ENCODE measurements at places on chromosomes 13 and 19. TPM values are rescaled to one million over a fixed set of nuclear protein-coding genes. Genes with fewer than 3 reads are reported as not detected.

The SERPINE3 gene
- not detected for total RNA-seq

DNA sequence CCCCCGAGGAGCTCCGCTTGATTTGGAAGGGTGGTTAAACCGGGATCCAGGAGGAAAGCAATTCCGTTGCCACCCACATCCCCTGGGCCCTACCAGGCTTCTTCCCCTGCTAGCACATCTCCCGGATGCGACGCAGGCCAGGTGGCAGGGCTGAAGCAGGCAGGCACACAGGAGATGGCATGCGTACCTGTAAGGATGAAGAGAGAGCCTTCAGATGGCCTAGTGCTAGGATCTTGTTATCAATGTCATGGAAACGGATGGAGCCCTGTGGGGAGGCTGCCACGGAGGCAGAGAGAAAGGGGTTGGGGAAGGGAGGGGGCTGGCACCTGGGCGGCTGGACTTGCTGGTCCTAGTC lies 8.5 kb upstream of the SOX1 start:
- DNase-seq, result no peak

DNA sequence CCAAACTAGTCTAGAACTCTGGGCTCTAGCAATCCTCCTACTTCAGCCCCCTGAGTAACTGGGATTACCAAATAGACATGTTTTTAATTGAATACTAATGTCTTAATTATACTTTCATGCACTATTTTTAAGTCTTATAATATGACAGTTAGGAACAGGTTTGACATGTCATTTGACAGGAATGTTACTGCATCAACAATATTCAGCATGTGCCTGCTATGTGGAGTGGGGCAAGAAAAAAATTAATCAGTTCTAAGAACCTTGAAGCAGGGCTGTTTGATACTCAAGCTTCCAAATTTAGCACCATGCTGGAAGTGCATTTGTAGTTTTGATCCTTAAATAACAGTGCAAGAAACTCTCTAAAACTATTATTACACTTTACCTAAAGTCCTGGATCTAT lies 265.3 kb downstream of the MZT1 start:
- no peak for DNase-seq

The ZNF296 gene
- 5.0 TPM for total RNA-seq

The PRKCG gene
- 1.1 TPM for total RNA-seq

GRCh38 chr19:3536429-3537100 lies 2.4 kb upstream of the TEKTIP1 start:
- no peak for DNase-seq

DNA sequence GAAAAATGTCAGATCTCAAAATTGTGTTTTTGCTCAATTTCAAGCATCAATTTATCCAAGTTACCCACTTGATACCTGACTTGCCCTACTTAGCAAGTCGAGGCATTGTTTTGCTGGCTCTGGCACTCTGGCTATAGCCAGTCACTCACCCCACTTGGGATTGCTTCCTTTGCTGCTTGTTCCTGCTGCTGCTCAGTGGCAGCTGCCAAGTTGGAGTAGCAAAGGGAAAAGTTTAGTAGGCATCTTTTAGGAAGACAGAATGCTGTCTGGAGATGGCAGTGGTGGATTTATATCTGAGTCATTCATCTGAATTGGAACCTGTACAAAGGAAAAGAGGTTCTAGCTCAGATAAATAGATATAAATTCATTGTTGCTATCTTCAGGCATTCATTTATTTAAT lies 41.2 kb downstream of the PCCA start:
- DNase-seq, result no peak

The ZNF813 gene
- total RNA-seq, result 6.2 TPM

DNA sequence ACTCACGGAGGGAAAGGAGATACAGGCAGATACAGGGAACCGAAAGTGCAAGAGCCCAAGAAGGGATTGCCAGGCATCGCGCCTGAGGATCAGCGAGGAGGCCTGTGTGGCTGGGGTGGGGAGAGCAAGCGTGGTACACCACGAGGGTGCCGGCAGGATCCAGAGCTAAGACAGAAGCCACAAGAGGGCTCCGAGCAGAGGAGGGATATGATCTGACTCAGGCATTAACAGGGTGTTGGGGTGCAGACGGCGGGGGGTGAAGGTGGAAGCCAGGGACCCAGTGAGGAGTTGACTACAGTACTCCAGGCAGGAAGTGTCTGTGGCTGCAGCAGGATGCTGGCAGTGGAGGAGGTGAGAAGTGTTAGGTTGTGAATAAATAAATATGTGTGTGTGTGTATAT lies 5.4 kb upstream of the PPP1R37 start:
- DNase-seq, result peak; percentile 86

The PROZ gene
- total RNA-seq, result not detected

The GAPDHS gene
- not detected for total RNA-seq

DNA sequence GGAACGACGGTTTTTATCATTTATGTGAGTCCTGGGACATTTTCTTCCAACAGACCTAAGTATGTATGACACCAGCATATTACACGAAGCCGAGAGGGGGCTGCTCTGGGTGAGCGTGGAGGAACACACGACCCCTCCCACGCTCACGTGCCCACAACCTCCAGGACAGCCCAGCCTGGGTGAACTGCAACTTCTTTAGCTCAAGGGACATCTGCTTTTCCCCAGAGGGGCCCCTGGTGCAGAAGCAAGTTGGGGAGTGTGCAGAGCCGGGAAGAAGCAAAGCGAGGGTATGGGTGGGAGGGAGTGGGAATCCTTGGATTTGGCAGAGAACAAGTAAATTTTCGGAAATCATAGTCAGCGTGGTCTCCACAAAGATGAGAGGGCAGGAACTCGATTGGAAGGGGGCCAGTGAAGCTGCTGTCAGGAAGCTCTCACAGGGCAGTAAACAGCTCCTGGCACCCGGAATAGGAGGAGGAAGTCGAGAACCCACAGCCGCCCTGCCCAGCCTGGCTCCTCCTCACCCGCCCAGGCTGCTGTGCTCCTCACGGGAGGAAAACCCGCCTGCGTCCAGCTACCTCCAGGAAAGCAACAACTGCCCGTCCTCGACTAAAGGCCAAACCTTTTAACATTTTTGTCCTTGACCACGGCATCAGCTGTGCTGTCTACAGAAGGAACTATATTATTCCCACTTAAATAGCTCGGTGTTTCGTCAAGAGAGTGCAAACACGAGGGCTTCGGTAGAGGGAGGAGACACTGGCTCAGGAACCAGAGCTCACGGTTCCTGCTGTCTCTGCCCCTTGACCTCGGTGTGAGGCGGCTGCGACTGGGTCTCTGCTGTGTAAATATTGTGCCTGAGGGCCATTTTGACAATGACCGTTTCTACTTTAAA lies 17.2 kb upstream of the CFAP97D2 start:
- DNase-seq, result no peak

DNA sequence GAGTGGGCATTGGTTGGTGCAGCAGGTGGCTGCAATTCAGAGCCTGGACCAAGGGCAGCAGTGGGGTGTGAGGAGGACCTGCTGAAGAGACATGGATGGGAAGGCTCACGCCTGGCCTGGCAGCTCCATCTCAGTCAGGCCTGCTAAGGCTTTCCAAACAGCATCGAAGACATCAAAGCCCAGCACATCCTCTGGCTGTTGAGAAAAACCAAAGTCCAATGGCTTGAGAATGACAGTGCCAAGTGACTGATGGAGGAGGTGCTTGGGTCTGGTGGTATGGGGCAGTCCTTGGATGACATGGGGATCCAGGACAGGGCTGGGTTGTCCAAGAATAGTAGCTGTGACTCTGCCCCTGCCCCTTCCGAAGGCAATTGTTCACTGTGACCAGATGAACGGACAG lies 19.0 kb upstream of the XPO4 start:
- no peak for DNase-seq

GRCh38 chr13:66113882-66114526 lies 1116.1 kb downstream of the PCDH9 start:
- DNase-seq, result no peak

DNA sequence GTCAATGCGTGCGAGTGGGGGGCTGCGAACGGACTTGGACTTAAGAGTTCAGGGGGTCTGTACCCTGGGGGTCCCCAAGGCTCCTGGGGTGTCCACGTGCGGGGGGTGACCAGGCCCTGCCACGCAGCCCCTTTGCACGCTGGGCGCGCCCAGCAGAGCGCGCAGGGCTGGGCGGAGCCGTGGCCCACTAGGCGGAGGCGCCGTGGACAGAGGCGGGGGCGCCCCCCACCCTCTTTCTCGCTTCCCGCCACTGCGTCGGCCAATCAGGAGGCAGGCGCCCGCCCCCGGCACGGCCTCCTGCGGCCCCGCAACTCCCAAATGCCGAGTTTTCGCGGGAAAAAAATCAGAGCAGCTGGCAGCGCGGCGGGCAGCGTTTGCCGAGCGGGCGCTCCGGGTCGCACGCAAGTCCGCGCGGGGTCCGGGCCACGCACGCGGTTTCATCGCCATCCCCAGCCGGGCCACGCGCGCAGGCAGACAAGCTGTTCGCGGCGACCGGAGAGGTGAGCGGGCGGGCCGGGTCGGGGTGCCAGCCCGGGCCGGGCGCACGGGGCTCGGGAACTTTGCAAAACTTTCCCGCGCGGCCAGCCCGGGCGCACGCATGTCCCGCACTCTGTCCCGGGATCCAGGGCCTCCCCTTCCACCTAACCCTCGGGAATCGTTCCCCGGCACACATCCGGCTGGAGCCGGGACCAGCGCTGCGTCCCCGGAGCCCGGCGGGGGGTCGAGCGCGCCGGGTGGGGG lies at the start of gene UHRF1:
TSS of gene UHRF1 (plus strand) at position 346 of the 741 bp plus-strand sequence. CDS start 1,385 bp downstream, outside the sequence.
- peak; percentile 80 for DNase-seq

The STARD13 gene
- not detected for total RNA-seq

The PTPRS gene
- 0.33 TPM for total RNA-seq

DNA sequence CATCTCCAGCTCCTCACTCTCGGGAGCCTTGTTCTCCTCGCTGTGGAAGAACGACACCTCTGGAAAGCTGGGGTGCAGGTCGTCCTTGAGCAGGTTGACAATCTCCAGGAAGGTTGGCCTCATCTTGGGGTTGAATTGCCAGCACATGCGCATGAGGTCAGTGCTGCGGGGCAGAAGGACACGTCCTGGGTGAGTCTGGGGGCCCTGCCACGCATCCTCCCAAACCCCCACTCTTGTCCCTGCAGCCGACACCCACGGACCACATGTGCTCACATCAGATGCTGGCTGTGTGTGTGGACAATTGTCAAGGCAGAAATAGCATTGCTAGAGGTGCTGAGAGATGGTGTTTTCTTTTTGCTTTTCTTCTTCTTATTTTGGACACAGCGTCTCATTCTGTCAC lies 47.7 kb downstream of the ZNF557 start:
- DNase-seq, result no peak

DNA sequence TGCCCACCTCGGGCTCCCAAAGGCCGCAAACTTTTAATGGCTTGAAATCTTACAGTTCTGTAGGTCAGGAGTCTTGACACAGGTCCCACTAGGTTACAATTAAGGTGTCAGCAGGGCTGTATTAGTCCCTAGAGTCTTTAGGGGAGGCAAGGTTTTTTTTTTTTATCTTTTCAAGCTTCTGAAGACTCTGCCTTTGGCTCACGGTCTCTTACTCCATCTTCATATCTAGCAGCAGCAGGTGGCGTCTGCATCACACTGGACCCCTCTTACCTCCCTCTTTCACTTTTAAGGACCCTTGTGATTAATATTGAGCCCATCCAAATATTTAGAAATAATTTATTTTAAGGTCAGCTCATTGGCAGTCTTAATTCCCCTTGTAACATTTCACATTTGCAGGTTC lies 11.6 kb downstream of the MIR17HG start:
- DNase-seq, result no peak
